Activated CD4-positive, CD25-positive, alpha-beta regulatory T cell (primary cell): ENCODE measurements at places on chromosomes 13 and 19.

GRCh38 chr13:90997951-90998350, 349.5 kb upstream of the MIR17HG start:
- DNase-seq = no peak

- DNase-seq = no peak
Measured at GRCh38 chr13:30120133-30120822, 187.1 kb downstream of the KATNAL1 start.

GRCh38 chr19:54439174-54439851, 9.7 kb upstream of the LENG8 start:
- DNase-seq = no peak

DNA sequence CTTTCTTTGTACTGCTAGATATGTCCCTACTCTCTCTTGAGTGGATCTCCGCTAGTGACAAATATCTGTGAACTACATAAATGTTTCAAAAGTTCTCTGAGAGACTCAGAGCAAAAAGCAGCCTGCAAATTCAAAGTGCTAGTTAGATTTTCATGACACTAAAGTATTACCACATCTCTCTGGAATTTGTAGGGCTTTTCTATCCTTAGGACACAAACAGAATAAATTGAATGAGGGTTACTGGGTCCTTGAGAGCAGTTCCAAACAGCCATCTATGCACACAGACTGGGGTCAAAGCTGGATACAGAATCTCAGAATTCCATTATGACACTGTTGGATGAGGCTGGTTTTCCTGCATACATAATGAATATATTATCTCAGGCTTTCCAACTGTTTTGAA, 953.2 kb downstream of the DIAPH3 start:
- DNase-seq = no peak

DNA sequence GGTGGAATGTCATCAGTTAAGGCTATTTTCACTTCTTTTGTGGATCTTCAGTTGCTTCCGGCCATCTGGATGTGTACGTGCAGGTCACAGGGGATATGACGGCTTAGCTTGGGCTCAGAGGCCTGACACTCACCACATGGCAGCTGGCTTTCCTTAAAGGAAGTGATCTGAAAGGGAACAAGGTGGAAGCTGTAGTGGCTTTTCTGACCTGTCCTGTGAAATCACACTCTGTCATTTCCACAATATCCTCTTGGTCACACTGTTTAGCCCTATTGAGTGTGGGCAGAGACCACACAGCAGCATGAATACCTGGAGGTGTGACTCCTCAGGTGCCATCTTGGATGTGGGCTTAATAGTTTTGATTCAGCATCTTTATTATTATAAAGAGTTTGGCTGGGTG, 4.5 kb upstream of the BAX start:
- DNase-seq = no peak

DNA sequence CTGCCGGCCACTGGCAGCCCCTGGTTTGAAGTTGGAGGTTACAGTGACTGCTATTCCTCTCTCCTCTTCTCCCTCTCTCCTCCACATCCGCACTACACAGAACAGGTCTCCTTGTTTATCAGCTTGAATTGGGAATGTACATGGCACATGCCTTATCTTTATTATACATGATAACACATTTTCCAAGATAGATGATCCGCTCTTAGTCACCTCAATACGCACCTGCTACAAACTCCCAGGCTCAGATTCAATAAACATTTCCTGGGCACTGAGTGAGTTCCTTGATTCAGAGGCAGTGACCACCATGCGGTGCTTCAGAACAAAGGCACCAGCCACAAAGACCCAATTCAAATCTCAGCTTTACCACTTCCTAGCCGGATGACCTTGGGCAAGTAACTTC, 227.7 kb downstream of the TSHZ3 start:
- no peak for DNase-seq

- DNase-seq = no peak
Measured at GRCh38 chr13:72180253-72180952, 313.4 kb upstream of the DACH1 start.

- no peak for DNase-seq
Measured at GRCh38 chr19:39878398-39878797, 32.2 kb upstream of the FBL start.

DNA sequence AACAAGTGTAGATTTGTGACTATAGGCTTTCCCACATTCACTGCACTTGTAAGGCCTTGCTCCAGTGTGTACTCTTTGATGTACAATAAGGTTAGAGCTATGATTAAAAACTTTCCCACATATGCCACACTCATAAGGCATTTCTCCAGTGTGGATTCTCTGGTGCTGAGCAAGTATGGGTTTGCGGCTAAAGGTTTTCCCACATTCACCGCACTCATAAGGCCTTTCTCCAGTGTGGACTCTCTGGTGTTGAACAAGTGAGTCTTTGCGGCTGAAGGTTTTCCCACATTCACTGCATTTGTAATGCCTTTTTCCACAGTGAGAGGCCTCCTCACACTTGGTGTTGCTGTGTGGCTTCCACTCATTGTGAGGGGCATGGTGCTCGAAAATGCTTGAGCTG, 3.7 kb downstream of the ZNF772 start:
- DNase-seq = no peak

DNA sequence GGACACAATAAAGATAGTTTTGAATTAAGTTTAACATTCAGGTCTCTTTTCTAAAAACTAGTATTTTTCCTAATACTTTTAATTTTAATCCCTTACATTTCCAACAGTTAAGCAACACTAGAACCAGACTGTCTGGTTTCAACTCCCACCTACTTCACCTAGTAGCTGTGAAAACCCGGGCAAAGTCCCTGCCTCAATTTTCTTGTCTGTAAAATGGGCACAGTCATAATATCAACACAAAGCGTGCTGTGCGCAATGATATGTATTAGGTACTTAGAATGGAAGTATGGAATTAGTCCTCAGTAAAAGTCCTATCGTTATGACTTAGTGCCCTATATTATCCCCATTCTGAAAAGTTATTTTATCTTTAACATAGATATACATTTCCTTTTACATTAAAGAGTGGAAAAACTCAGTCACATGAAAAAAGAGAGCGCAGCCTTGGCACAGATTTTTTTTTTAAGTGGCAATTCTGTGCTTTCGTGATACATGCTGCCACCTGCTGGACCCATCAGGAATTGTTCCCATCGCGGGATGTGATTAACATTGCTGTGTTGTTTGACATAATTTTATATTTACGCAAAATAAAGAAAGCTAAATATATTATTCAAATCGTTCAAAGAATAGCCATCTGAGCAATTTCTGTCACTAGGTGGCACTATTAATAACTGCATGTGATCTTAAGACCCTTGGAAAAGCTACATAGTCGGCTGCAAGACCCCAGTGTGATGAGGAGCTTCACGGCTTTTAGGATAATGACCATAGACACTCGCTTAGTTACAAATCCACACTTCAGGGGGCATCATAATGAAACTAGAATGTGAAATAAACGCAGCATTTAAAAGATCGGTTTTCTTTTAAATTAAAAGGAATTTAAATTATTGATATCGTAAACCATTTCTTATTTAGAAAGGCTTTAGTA, 59.9 kb downstream of the LIG4 start:
- peak; percentile 45 for DNase-seq

DNA sequence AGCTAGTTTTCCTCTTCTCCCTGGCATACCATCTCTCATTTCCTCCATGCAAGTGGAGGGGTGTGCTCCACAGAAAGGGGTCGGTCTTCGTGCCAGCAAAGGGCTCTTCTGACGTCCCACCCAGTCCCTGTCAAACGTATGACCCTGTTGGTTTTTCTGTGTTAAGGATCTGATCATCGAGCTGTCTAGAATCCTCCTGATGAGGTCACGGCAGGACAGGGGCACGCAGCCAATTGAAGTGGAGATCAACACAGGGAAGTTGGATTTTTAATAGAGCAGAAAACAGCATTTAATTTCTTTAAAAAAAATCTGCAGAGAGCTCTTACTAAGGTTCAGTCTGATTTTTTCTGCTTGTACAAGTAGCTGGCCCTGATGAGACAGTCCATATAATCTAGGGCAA, 339.4 kb downstream of the TEX29 start:
- DNase-seq = no peak

GRCh38 chr19:18969931-18970659, 29.1 kb upstream of the HOMER3 start:
- DNase-seq = no peak

DNA sequence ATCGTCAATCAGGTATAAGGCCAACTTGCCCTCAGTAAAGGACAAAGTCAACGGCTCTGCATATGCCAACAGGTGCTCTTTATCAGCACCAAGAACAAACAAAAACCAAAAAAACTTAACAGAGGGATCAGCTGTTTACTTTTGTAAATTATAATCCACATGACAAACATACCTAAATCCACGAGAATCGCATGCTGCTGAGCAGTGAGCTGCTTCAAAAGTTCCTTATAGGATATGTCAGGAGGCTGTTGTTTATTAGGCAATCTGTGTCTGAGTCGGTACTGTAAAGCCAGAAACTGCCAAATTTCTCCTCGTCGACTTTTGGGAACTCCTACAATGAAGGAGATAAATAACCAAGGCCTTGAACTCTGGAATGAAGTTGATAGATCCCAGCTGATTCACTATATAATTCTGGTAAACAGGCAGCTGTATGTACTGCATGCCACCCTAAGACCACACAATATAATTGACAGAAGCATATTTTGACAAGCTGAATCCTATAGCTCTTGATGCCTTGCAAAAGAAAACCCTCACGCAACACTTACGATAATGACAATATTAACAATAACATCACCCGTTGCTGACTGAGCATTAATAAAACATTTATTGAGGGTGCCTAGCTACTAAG, 179.8 kb downstream of the TBC1D4 start:
- DNase-seq = no peak

- no peak for DNase-seq
Measured at GRCh38 chr19:58345558-58345957, 7.7 kb downstream of the A1BG start.

DNA sequence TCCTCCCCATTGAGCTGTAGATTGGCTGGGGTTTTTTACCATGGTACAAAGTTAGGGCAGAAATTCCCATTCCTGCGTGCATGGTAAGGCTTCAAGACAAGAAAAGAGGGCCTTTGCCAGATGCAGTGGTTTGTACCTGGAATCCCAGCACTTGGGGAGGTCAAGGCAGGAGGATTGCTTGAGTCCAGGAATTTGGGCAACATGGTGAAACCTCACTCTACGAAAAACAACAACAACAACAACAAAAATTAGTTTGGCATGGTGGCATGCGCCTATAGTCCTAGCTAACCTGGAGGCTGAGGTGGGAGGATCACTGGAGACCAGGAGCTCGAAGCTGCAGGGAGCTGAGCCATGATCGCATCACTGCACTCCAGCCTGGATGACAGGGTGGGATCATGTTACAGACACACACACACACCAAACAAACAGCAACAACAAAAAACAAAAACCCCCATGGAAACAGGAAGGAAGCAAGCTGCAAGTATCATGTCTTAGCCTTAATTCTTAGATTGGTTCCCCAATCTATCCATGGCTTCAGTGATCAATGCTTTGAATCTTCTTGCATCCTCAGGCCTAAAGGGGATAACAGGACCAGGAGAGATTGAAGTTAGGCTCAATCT, 5.5 kb upstream of the WTIP start:
- no peak for DNase-seq

DNA sequence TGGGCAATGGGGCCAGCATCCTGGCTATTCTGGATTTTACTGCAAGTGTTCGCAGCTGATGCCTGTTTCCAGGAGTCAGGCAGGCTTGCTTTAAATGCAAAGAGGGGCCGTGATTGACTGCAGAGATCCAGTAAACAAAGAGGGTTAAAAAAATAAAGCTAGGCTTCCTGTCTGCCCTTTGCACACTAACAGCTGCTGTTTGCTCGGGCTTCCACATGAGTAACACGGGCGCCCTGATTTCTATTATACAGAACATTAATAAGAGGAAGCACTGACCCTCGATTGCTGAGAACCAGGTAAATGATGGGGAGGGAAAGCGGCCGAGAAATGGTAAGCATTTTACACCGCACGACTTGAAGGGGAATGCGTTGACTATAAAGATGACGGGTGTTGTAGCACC, 254.2 kb upstream of the ZNF507 start:
- DNase-seq = no peak

- DNase-seq = no peak
Measured at GRCh38 chr13:114264886-114265611, 16.4 kb upstream of the UPF3A start.

- no peak for DNase-seq
Measured at GRCh38 chr13:114108141-114108761, 24.2 kb downstream of the RASA3 start.

DNA sequence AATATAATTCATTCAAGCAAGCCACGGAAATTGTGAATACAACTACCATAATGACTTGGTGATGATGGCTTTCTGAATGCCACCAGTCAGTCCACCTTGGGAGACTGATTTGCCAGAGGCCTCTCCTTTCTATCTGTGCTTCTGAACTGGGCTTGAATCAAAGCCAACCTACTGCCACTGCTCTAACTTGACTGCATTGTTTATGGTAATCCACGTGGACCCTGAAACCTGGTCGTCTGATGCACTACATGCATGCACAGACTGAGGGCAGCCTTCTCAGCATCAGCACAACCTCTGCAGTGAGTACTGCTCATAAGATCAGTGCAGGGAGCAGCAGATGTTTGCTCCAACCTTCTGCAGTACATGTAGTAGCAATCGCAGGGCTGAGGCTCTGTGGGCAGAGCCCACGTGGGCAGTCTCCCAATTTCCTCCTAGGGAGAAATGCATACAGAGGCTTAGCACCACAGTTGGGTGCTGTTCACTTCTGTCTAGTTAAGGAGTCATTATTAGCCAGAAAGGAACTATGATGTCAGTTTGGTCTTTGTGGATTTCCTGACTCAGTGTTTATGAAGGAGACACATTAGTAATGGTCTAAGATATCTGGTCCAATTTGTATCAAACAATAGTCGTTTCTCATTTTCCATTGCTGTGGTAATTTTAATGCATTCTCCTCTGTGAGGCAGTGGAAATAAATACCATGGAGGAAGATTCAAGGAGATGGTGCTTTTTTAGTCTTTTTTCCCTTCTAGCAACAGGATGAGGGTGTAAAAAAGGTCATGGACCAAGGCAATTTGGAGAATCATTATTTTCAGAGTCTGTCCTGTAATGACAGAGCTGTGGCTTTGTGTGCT, 82.5 kb downstream of the AKAP11 start:
- DNase-seq = no peak

DNA sequence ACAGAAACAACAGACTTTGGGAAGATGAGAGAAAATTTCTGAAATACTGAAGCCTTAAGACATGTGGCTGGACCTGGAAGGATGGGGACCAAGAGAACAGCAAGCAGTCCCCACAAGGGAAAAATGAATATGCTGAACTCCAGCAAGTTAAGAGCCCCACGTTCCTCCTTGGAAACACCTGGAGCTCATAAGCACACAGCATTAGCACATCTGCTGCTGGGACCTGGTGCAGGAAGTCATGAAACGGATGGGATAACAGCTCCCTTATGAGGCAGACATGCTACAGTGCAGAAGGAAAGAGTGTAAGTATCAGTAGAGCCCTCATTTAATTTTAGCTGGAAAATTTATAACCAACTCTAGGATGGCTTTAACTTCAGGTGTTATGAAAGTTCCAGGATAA, 67.3 kb downstream of the SLC15A1 start:
- DNase-seq = no peak
